RPMI8226 (cell line): ENCODE measurements at places on chromosomes 3 and 15.

GRCh38 chr15:87648278-87648677 is 608.3 kb downstream of the NTRK3 start:
- no peak for DNase-seq

DNA sequence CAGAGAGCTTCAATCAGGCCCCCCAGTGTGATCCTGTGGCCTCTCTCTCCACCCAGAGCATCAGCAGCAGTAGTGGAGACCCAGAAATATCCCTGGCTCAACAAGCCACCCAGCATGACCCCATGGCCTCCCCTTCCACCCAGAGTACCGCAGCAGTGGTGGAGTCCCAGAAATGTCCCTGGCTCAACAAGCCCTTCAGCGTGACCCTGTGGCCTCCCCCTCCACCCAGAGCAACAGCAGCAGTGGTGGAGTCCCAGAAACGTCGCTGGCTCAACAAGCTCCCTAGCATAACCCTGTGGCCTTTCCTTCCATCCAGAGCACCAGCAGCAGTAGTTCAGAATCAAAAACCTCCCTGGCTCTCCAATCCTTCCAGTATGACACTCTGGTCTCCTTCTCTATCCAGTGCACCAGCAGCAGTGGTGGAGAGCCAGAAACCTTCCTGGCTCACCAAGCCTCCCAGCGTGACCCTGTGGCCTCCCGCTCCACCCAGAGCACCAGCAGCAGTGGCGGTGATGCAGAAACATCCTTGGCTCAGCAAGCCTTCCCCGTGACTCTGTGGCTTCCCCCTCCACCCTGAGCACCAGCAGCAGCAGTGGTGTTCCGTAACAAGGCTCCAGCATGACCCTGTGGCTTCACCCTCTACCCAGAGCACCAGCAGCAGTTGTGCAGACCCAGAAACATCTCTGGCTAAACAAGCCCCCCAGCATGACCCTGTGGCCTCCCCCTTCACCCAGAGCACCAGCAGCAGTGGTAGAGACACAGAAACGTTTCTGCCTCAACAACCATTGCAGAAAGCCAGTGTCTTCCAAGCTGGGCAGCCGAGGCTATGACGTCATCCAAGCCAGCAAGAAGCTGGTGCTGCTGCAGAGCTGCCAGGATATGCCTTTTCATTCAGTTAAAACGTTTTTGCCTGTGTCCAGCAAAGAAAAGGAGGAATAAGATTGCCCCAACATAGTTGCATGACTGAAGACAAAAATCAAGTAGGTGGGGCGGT is 61.3 kb upstream of the TAMM41 start:
- no peak for DNase-seq

DNA sequence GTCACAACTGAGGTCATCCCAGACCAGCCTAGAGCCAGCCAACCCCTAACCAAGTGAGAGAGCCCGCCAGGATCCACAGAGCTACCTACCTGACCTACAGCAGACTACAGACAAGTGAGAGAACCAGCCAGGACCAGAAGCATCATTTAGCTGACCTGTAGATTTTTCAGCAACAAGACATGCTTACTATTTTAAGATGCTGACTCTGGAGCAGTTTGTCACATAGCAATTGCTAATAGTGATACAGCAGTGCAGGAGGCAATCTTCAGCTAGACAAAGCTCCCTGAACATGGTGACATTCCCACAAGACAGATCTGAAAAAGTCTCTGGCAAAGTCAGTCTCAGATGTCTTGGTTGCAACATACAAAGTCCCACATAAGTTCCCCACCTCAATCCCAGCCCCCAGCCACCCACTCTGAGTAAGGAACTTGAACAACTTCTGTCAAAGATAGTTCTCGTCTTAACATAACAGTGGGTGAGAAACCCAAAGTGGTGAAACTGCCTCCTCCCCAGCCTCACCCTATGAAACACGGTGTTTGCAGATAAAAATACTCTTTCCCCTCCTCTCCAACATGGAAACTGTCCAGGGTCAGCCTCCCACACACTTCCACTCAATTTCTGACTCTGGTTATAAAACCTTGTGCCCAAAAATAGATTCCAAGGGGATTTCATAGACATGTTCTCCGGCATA is 120.3 kb upstream of the SLC6A11 start:
- peak; percentile 11 for DNase-seq

DNA sequence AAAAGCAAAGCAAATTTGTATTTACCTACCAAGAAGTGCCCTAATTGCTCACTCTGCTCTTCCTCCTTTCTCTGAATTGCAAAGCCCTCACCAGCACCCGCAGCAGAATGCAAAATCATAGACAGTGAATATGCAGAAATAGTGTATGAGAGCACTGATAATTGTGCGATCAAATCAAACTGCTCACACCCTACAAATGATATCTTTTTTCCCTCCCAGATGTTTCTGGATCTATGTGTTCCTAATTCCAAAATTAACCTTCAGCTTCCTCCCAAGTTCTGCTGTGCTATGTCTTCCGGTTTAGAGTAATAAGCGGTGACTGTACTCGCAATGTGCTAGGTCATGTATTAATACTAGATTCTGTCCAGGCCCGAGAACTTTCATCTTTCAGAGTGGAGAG is 3.4 kb downstream of the GHSR start:
- DNase-seq: no peak
